Hippocampal formation (tissue), 2 donors: ENCODE measurements at places on chromosomes 3 and 15.

DNA sequence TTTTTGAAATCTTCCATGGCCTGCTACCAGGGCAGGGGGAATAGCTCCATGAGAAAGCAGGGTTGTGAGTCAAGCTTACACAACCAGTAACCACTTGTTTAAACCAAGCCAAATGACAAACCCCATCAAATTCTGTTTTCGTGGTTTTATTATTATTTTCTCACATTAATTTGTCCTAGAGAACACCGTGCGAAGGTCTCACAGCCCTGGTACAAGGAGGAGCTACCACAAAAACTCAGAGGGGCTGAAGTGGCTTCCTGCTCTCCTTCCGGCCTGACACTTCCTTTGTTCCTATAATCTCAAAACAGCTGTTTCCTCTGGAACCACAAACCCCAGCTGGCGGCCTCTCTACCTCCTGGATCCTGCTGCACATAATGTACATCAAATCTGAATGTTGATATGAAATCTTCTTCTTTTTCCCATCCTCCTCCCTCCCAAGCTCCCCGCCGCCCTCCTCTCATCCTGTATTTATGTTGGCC is 375.9 kb downstream of the MCTP2 start:
- DNase-seq = no peak

DNA sequence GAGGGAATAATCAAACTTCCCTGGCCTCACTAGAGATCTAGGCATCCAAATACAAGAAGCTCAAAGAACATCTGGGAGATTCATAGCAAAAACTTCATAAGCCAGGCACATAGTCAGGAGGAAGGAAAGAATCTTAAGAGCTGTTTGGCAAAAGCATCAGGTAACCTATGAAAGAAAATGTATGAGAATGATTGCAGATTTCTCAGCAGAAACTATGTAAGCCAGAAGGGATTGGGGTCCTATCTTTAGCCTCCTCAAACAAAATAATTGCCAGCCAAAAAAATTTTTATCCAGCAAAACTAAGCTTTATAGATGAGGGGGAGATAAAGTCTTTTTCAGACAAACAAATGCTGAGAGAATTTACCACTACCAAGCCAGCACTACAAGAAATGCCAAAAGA is 1036.3 kb downstream of the TBL1XR1 start:
- DNase-seq = no peak

- no peak for DNase-seq
Measured at GRCh38 chr15:71874245-71874644, 63.9 kb downstream of the NR2E3 start.

GRCh38 chr3:98823791-98824190 is 60.7 kb downstream of the ST3GAL6 start:
- no peak for DNase-seq

DNA sequence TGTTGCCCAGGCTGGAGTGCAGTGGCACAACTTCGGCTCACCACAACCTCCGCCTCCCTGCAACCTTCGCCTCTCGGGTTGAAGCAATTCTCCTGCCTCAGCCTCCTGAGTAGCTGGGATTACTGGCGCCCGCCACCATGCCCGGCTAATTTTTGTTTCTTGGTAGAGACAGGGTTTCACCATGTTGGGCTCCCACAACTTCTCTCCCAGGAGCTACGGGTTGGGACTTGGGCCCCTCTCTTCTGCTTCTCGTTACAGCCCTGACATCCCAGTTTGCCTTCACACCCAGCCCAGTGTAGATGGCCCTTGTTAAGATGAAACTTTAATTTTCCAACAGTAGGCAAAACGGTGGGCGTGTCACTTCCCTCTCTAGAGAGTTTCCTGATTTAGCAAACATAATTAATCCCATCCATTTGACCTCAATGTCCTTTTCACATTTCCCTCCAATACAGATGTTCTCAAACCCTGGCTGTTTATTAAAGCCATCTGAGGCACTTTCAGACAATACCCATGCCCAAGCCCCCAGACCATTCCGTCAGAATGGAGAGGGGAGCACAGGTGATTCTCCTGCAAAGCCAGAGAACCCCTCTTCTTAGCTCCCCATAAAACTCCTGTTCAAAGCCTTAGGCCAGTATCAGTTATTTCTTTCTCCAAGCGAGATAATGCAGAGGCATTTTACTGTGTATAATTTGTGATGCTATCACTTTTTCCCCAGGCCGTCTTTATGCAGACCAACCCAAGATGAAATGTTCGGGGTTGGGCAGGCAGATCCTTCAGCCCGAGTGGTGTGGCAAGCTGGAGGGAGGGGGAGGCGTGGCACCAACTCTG is 245.7 kb downstream of the XXYLT1 start:
- DNase-seq = no peak

DNA sequence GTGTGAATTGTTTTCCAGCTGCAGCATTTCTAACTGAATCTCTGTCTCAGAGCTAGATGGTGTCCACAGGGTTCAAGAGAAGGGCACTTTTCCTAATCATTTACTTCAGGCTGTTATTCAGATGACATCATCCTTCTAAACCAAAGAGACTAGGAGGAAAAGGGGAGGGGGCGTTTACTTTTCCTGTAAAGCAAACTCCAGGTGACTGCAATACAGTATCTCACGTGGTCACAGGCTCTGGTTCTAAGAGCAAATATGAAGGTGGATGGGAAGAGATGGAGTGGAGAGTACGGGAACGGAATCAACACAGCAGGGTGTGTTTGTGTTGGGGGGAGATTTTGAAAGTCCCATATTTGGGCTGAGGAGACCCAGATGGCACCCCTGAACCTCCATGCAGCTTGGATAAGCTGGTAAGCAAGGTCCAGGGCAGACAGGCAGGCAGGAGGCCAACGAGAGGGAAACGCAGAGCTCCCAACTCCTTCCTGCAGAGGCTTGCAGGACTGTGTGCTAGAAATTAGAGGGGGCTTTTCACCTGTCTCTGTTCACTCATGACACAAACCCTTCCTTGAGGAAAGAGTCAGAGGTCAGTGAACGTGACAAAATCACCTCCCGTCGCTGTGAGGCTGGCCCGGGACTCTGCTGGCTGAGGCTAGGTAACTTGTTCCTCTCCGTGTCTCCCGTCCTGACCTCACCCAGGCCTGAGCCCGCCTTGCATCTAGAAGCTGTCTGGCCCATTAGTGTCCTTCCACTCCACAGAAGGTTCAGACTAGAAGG is 151.2 kb downstream of the OPA1 start:
- no peak for DNase-seq

DNA sequence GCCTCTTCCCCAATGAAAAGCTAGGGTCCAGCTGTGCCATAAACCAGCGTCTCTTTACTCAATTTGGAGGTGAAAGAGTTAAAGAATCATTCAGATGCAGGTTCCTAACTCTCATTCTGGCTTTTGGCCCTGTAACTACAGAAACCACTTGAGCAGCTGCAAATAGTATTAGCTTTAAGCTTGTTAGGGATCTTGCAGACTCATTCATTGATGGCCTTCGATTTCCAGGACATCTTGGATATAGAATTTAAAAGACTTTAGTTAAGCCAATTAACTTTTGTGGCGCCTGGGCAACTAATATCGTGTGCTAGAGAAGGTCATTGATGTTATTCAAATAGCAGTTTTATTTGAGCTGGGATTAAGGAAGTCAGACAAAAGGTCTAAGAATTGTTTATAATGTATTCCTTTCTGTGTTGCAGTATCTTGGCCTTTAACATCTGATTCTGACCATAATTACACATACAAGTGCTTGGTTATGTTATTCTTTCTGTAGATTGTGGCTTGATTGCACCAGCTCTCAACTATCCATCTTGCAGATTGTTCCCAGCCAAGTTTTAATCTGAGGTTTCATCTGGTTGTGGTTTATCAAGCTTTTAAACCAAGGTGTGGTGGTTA is 185.3 kb downstream of the CACNA2D3 start:
- no peak for DNase-seq

DNA sequence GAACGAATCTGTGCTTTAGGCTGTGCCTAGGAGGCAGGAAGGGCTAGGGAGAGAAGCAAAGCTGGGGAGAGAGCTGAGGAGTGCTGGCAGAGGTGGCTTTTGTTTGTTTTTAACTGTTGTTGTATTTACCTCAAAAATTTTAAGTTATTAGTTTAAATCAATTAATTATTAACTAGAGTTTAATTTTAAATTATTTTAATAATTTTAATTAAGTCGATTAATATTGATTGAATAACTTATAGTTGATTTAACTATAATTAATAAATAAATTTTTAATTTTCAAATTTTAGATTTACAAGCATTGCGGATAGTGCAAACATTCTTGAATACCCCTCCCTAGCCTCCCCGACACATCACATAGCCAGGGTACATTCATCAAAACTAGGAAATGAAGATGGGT is 30.6 kb downstream of the KLF15 start:
- DNase-seq = no peak

DNA sequence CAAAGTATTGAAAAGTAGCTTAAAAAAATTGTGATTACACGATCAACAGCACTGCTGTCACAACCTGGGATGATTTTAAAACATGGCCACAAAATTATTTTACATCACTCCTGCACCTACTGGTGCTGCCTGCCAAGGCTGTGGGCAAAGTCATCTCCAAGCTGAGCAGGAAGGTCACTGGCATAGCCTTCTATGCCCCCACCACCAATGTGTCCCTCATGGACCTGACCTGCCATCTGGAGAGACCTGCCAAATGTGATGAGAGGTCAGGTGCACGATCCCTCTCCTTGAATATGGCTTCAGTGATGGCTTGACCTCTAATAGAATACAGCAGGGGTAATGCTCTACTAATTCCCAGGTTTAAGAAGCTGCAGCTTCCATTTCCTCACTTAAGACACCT is 57.8 kb downstream of the PIK3CB start:
- DNase-seq = no peak

- DNase-seq = no peak
Measured at GRCh38 chr3:139928708-139929505, 6.1 kb upstream of the CLSTN2 start.

GRCh38 chr3:188037195-188037718 is 116.7 kb upstream of the LPP start:
- DNase-seq = no peak

- DNase-seq = no peak
Measured at GRCh38 chr3:175965036-175965435, 1105.9 kb downstream of the NAALADL2 start.

DNA sequence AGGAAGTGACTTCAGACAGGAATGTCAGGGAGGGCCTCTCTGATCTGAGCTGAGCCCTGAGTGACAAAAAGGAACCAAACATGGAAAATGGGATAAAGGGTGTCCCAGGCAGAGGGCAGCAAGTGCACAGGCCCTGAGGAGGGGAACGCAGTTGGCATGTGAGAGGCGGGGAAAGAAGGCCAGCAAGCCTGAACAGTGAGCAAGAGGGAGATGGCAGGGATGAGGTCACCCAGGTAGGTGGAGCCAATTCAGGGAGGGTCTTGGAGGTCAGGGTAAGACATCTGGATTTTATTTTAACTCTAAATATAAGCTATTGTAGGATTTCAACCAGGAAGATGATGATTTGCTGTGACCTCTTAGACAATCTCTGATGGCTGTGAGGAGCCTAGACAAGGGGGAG is 167.7 kb downstream of the LRTM1 start:
- DNase-seq = no peak

- DNase-seq = no peak
Measured at GRCh38 chr3:129248286-129248979, 973 bp upstream of the COPG1 start.

DNA sequence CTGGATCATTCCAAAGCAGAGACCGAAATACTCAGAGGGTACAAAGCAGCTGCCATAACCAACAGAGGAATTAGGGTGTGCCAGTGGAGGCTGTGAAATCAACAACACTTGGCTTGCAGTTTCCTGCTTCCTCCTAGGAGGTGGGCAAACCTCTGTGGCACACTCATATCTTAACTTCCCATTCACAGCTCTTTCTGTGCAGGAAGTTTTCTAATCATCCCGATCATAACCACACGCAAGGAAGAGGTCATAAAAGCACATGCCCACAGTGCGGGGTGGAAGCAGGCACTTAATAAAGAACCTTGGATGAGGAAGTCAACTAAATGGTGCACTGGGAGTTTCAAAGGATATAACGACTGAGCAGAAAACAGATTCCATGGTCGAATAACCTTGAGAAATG is 5.1 kb downstream of the SCAMP2 start:
- no peak for DNase-seq

DNA sequence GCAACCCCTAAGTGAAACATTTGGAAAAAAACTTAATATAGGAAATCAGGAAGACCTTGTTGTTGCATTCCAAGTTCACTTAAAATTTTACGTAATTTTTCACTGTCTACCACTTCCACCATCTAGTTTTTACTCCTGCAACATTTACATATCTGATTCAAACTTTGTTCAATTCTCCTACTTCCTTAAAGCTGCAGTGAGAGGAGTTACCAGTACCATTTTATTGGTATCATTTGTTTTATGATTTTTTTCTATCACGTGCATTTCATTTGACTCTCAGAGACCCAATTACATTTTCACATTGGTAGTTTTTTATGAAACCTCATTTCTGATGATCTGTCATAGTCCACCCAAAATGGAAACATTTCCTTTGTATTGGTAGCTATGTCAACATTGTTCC is 284.9 kb upstream of the MDFIC2 start:
- no peak for DNase-seq

DNA sequence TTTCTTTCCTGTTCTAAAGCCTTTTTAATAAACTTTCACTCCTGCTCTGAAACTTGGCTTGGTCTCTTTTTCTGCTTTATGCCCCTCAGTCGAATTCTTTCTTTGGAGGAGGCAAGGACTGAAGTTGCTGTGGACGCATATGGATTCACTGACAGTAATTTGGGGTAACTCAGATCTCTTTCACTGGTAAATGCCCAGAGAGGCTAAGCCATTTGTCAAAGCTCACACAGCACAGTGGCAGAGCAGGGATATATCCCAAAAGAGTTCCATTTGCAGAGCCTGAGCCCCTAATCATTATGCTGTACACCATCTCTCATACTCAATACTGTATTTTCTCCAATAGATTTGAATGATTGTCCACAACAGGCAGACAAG is 72.3 kb upstream of the GALNT15 start:
- DNase-seq = no peak

DNA sequence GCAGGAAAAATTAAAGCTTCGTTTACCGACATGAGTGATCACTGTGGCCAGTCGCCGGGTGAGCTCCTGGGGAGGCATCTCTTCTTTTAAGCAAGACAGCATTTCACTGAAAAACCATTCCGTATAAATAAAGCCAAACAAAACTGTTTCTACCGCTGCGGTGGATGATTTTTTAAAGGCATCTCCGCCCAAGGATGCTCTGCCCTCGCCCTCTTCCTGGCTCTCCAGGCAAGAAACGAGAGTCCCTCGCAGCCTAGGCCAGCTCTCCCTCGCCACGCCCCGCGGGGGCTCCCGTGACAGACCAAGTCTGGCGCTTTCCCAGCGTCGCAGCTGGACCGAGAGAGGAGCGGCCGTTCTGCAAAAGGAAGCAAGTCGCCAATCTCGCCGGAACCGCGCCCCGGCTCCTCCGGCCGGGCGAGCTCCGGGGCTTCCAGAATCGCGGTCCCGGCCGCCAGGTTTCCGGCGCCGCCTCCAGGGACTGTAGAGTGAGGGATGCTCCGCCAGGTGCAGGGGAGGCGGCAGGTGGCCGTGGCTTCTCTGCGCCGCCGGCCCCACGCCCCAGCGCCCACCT is 458 bp downstream of the MCF2L2 start:
- peak; percentile 48 for DNase-seq

DNA sequence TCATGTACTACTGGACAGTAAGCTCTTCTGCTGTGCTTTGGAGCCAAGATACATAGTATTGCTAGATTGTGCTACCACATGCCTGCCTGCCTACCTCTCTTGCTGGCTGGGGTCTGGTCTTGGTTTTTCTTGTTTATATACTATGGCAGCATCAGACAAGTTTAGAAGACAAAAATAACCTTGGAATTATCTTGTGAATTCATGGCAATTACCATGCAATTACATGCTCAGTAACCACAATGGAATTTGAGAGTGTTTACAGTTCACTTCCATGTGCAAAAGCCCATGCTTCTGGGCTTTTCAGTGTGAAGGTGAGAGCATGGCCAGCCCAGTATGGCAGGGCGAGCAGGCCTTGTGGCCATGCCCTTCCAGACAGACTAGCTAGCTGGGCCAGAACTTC is 48.0 kb upstream of the C15orf61 start:
- no peak for DNase-seq
